ENCODE measurements at places on chromosomes 5 and 9. TPM values are rescaled to one million over a fixed set of nuclear protein-coding genes. Genes with fewer than 3 reads are reported as not detected.

The IL4 gene
- not detected for total RNA-seq

The SLC34A1 gene
- total RNA-seq = not detected

DNA sequence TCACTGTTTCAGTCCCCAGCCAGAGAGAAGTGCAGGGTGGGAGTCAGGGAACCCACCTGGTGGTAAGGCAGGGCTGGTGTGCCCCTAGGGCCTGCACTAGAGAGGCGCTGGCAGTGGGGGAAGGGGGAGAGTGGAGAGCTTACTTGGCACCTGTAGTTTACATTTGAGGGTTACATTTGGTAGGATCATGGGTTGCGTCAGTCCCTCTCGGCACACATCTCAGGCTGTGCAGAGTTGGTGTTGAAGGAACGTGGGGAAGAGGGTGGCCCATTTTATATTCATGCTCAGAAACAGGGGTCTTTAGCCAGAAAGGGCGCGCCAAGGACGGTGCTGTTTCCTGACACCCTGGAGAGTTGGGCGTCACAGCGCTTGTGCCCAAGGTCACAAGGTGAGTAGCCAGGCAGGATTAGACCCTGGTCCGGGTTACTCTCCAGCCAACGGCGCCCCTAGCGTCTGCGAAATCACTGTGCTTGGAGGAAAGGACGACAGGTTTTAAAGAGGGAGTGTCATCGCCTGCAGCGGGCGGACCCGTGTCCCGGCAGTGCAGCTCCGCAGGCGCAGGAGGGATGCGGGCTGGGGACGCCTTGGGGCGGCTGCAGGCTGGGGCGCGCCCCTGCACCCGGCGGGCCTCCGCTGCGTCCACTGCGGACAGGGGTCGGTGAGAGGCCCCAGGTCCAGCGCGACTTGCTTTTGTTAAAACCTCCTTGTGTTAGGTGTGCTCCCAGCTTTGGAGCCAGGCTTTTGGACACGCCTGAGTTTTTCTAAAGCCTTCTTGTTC lies 272.6 kb downstream of the FANCC start:
- no peak for DNase-seq

DNA sequence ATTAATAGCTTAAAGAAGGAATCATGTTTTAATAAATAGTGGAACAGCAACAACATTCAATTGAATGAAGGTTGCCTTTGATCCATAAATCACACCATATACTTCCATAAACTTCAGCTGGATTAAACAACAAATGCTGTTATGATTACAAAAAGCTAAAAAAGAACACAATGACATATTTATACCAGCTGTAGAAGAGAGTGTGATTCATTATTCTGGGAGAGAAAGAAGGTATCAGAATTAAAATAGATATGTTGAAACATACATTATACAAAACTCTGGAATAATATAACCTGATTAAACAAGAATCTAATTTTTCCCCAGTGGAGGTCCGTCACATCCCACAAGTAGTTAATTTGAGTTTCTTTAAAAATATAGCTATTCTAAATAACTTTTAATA lies 7.5 kb upstream of the RECK start:
- no peak for DNase-seq

- DNase-seq = no peak
These were observed 24.0 kb downstream of the TMEM161B start for GRCh38 chr5:88244686-88245085.

DNA sequence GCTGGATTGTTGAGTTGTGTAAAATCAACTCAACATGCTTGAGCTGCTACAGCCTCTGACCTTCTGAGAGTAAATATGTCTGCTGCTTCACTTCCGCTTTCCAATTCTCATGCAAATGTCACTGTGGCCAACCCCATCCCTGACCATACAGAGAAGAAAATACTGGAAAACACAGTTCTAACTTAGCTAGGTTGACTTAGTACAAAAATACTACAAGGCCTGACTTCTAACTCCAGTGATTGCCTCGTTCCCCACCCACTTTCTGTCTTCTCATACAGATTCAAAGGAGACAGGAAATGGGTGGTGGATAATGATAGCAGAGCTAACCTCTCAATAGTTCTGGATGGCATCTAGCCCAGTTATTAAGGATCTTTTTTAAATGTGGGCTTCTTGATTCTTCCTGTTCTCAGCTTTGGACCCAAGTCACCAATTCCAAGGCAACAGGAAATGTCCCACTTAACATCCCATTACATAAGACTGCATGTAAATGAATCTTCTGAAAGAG lies 226.6 kb upstream of the SLC24A2 start:
- DNase-seq = no peak

Data from mesenteric fat pad (tissue), 1 donor.